ENCODE measurements at places on chromosomes 6 and 20. TPM values are rescaled to one million over a fixed set of nuclear protein-coding genes. Genes with fewer than 3 reads are reported as not detected.

- no peak overlapping the region for H3K27ac ChIP-seq
- H3K4me1 ChIP-seq, result no peaks in the 10 kb centered on the region
- H3K4me3 ChIP-seq, result no peak overlapping the region
- H3K27me3 ChIP-seq, result no peaks in the 10 kb centered on the region
- DNase-seq, result no peak
- no peaks in the 10 kb centered on the region for H3K36me3 ChIP-seq
Measured at GRCh38 chr20:59776059-59776603, 157.3 kb downstream of the SYCP2 start.

DNA sequence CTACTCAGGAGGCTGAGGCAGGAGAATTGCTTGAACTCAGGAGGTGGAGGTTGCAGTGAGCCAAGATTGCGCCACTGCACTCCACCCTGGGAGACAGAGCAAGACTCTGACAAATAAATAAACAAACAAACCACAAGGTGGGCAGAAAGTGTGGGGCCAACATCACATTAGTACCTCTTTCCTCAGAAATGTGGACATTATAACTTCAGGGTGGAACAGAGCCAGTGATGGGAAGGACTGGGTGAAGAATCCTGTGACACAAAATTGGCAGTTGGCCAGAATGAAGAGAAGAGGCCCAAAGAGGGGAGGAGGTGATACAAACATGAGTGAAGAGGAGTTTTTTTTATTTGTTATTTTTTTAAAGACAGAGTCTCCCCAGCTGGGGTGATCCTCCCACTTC, 50.6 kb downstream of the NUP153 start:
- no peaks in the 10 kb centered on the region for H3K27me3 ChIP-seq
- H3K36me3 ChIP-seq, result peaks cover 66% of the 10 kb centered on the region
- DNase-seq, result no peak
- no peak overlapping the region for H3K27ac ChIP-seq
- H3K4me3 ChIP-seq, result no peak overlapping the region
- no peaks in the 10 kb centered on the region for H3K4me1 ChIP-seq

- H3K4me3 ChIP-seq, result no peak overlapping the region
- no peaks in the 10 kb centered on the region for H3K27me3 ChIP-seq
- no peak overlapping the region for H3K27ac ChIP-seq
- no peak for DNase-seq
- no peaks in the 10 kb centered on the region for H3K4me1 ChIP-seq
Measured at GRCh38 chr6:7218406-7218988, 94.5 kb downstream of the SSR1 start.

GRCh38 chr6:31453259-31453658, 44.7 kb upstream of the MICB start:
- no peaks in the 10 kb centered on the region for H3K36me3 ChIP-seq
- H3K4me1 ChIP-seq, result no peaks in the 10 kb centered on the region
- no peak overlapping the region for H3K27ac ChIP-seq
- DNase-seq, result no peak

DNA sequence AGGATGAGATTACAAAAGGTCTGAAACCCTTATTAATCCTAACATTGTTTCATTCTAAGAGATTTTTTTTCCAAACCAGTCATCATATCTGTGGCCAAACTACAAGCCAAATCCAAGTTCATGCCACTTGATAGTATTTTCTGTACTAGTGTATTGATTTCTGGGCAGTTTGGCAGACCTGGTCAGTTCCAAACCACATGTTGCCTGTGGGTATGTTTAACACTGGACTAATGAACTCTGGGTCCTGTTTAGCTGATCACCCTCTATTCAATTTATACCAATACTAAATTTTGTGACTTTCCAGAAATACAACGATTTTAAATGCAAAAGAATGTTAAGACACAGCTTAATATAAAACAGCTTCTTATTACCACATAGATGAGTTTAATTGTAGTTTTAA, 24.0 kb downstream of the TBX18 start:
- H3K27ac ChIP-seq, result no peak overlapping the region
- no peak for DNase-seq
- no peaks in the 10 kb centered on the region for H3K27me3 ChIP-seq
- H3K36me3 ChIP-seq, result no peaks in the 10 kb centered on the region

GRCh38 chr6:110881546-110882273, 7.1 kb downstream of the AMD1 start:
- no peak overlapping the region for H3K4me3 ChIP-seq
- peaks cover 4% of the 10 kb centered on the region for H3K36me3 ChIP-seq
- no peak overlapping the region for H3K27ac ChIP-seq
- H3K27me3 ChIP-seq, result no peaks in the 10 kb centered on the region

GRCh38 chr6:126300735-126301134, 39.2 kb upstream of the CENPW start:
- H3K27me3 ChIP-seq, result no peaks in the 10 kb centered on the region
- H3K4me1 ChIP-seq, result no peaks in the 10 kb centered on the region
- no peak overlapping the region for H3K4me3 ChIP-seq
- H3K27ac ChIP-seq, result no peak overlapping the region
- H3K36me3 ChIP-seq, result no peaks in the 10 kb centered on the region
- no peak for DNase-seq

- peak; percentile 71 for DNase-seq
- peaks cover 51% of the 10 kb centered on the region for H3K4me1 ChIP-seq
- H3K36me3 ChIP-seq, result no peaks in the 10 kb centered on the region
- H3K4me3 ChIP-seq, result peak overlapping the region; percentile 98
- H3K27me3 ChIP-seq, result no peaks in the 10 kb centered on the region
Measured at GRCh38 chr20:38804682-38805501, 605 bp upstream of the PPP1R16B start.

- H3K4me1 ChIP-seq, result peaks cover 83% of the 10 kb centered on the region
- H3K27me3 ChIP-seq, result no peaks in the 10 kb centered on the region
- peak overlapping the region; percentile 62 for H3K4me3 ChIP-seq
- H3K27ac ChIP-seq, result peak overlapping the region; percentile 90
- peaks cover 5% of the 10 kb centered on the region for H3K36me3 ChIP-seq
- peak; percentile 43 for DNase-seq
Measured at GRCh38 chr20:31674895-31675827, 37.4 kb downstream of the COX4I2 start.

GRCh38 chr20:25071734-25072133, 10.2 kb downstream of the VSX1 start:
- no peak overlapping the region for H3K27ac ChIP-seq
- no peaks in the 10 kb centered on the region for H3K36me3 ChIP-seq
- no peak overlapping the region for H3K4me3 ChIP-seq

DNA sequence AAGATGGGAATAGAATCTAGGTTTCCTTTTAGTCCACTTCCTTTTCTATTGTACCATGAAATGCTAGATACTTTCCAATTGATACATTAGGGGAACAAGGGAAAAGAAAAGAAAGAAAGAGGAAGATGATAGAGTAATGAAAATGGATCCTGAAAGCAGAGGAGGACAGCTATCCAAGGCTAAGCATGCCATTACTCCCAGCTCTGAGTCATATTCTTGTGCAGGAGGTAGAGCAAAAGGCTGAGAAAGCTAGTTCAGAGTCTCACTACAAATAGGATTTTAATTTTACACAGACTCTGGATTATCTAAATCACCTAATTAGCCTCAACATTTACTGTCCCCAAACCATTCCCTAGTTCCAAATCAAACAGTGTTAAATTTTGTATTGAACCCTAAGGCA, 23.6 kb downstream of the RWDD2A start:
- no peak overlapping the region for H3K4me3 ChIP-seq
- H3K27ac ChIP-seq, result no peak overlapping the region
- no peaks in the 10 kb centered on the region for H3K4me1 ChIP-seq
- no peak for DNase-seq
- no peaks in the 10 kb centered on the region for H3K36me3 ChIP-seq
- H3K27me3 ChIP-seq, result no peaks in the 10 kb centered on the region

- H3K27ac ChIP-seq, result no peak overlapping the region
- peaks cover 7% of the 10 kb centered on the region for H3K4me1 ChIP-seq
- no peak for DNase-seq
- peaks cover 7% of the 10 kb centered on the region for H3K27me3 ChIP-seq
Measured at GRCh38 chr20:64247970-64248841, 7.3 kb upstream of the PCMTD2 start.

DNA sequence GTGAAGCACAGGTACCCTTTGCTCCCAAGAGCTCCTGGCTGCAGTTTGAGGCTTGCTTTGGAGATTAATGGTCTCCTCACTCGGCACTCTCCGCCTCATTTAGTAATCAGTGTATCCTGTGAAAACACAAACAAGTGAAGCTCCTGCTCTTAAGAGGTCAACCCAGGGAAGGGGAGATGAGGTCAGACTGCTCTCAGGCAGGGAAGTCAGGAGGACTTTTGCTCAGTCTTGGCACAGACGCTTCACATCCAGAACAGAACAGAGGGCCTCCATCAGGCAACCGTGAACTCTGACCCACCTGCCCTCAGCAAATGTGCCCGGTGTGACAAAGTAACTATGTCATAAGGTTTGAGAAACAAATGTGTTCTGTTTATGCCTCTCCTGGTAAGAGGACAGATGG, 428.8 kb upstream of the JARID2 start:
- H3K27me3 ChIP-seq, result no peaks in the 10 kb centered on the region
- no peaks in the 10 kb centered on the region for H3K4me1 ChIP-seq
- H3K36me3 ChIP-seq, result no peaks in the 10 kb centered on the region
- no peak for DNase-seq
- H3K27ac ChIP-seq, result no peak overlapping the region
- no peak overlapping the region for H3K4me3 ChIP-seq

GRCh38 chr20:22403022-22403631, 181.2 kb downstream of the FOXA2 start:
- no peak overlapping the region for H3K4me3 ChIP-seq
- no peak for DNase-seq
- H3K27me3 ChIP-seq, result no peaks in the 10 kb centered on the region
- no peaks in the 10 kb centered on the region for H3K36me3 ChIP-seq

- H3K27ac ChIP-seq, result no peak overlapping the region
- no peak overlapping the region for H3K4me3 ChIP-seq
- no peak for DNase-seq
- no peaks in the 10 kb centered on the region for H3K27me3 ChIP-seq
Measured at GRCh38 chr20:62048821-62049291, 16.8 kb downstream of the TAF4 start.

GRCh38 chr20:38692436-38693411, 31.6 kb upstream of the SLC32A1 start:
- no peak overlapping the region for H3K27ac ChIP-seq
- peaks cover 17% of the 10 kb centered on the region for H3K27me3 ChIP-seq
- H3K36me3 ChIP-seq, result no peaks in the 10 kb centered on the region
- H3K4me1 ChIP-seq, result no peaks in the 10 kb centered on the region

- peak overlapping the region; percentile 20 for H3K4me3 ChIP-seq
- peaks cover 14% of the 10 kb centered on the region for H3K27me3 ChIP-seq
- peaks cover 6% of the 10 kb centered on the region for H3K36me3 ChIP-seq
- peaks cover 13% of the 10 kb centered on the region for H3K4me1 ChIP-seq
- DNase-seq, result peak; percentile 45
Measured at GRCh38 chr20:3751675-3752385, 15.7 kb downstream of the ADISSP start.

GRCh38 chr6:149231778-149232177, 85.7 kb upstream of the TAB2 start:
- no peak for DNase-seq
- no peaks in the 10 kb centered on the region for H3K27me3 ChIP-seq
- H3K36me3 ChIP-seq, result no peaks in the 10 kb centered on the region
- peaks cover 35% of the 10 kb centered on the region for H3K4me1 ChIP-seq

GRCh38 chr6:137571854-137572253, 77.7 kb upstream of the OLIG3 start:
- peaks cover 3% of the 10 kb centered on the region for H3K27me3 ChIP-seq
- no peaks in the 10 kb centered on the region for H3K4me1 ChIP-seq
- peak; percentile 37 for DNase-seq

DNA sequence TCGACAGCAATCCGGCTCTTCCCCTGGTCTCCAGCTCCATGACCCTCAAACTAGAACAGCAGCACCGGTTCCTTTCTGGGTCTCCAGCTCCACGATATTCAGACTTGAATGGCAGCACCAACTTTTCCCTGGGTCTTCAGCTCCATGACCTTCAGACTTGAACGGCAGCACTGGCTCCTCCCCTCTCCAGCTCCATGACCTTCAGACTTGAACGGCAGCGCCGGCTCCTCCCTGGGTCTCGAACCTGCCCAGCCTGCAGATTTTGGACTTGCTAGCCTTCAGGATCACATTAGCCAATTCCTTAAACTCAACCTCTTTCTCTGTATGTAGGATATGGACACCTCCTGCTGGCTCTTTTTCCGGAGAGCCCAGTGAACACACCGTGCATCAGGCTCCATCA, 350.9 kb downstream of the PREX1 start:
- no peaks in the 10 kb centered on the region for H3K4me1 ChIP-seq
- H3K27me3 ChIP-seq, result peaks cover 29% of the 10 kb centered on the region
- no peak overlapping the region for H3K4me3 ChIP-seq
- no peak for DNase-seq

- DNase-seq, result no peak
- H3K27ac ChIP-seq, result peak overlapping the region; percentile 70
- no peaks in the 10 kb centered on the region for H3K27me3 ChIP-seq
- peaks cover 73% of the 10 kb centered on the region for H3K4me1 ChIP-seq
- H3K4me3 ChIP-seq, result no peak overlapping the region
Measured at GRCh38 chr20:59176812-59177211, 13.2 kb downstream of the ZNF831 start.

- H3K27ac ChIP-seq, result no peak overlapping the region
- peaks cover 2% of the 10 kb centered on the region for H3K36me3 ChIP-seq
- DNase-seq, result no peak
- no peaks in the 10 kb centered on the region for H3K4me1 ChIP-seq
Measured at GRCh38 chr6:28239636-28240035, 12.4 kb downstream of the ZKSCAN4 start.

THBS2 gene
- total RNA-seq, result not detected

SLC4A11 gene
- total RNA-seq, result 0.08 TPM

VSX1 gene
- total RNA-seq, result not detected

MICB gene
- 14.3 TPM for total RNA-seq

SSTR4 gene
- not detected for total RNA-seq

THEMIS gene
- 25.0 TPM for total RNA-seq

ZNF512B gene
- total RNA-seq, result 23.3 TPM

SLC2A10 gene
- not detected for total RNA-seq

CAP2 gene
- not detected for total RNA-seq
